Astrocyte of the spinal cord (primary cell): ENCODE measurements at places on chromosomes 5 and 9.

- DNase-seq, result no peak
These were observed 8.9 kb downstream of the SRP19 start for GRCh38 chr5:112869948-112870347.

DNA sequence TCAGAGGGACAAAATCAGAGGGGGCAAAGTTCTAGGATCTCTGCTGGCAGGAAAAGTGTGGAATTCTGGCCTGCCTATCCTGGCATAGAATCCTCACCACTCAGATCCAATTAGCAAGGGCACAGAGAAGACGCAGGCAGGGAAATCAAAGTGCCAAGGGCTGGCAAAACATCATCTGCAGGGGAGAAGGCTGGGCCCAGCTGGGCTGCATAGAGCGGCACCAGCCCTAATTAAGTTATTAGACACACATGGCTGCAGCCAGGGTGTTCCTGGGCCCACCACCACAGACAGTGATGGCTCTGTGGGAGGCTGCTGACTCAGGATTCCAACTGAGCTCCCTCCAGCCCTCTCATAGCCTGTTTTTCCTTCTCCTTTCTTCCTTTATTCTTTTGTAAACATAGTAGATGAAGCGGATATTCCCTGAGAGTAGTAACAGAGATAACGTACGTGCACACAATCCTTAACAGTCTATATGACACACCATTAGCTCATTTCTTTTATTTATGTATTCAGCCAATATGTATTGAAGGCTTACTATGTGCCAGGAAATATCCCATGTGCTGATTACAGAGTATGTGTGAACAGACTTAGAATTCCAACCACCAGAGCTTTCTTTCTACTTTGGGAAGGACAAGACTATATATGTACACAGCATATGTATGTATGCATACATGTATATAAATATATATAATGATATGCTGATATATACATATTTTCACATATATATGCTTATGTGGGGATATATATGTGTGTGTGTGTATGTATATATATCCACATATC lies 236.1 kb downstream of the ASTN2 start:
- DNase-seq, result peak; percentile 66

GRCh38 chr5:34452170-34452828 lies 203.8 kb upstream of the RAI14 start:
- peak; percentile 38 for DNase-seq

DNA sequence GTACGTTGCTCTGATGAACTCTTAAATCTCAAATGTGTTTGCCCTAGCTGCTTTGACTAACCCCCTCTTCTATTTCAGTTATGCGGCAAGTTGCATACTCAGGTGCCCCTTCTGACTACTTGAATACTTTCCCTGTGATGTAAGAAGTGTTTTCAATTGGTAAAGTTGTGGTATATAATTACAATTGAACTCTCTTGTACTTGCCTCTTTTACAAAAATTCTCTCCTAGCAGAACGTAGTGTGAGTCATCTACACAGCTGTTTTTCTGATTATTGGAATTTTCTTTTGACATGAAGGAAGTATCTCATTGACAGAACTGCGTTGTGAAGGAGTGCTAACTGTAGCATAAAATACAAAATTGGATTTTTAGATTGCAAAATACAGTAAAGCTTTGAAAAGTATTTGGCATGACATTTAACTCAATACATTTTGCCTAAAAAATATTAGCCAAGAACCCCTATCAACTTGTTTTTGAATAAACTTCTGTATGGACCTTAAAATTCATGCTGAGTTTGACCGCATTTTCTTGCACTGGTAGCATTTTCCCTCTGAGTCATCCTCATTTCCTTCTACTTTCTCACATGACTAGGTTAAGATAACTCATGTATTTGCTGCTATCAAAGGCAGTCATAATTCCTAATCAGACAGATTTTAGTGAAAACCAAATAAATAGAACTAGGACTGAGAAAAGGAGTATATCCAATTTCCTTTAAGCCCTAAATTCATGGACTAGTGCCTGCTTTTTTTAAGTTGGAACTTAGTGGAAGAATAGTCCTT lies 6.3 kb downstream of the CRHBP start:
- peak; percentile 91 for DNase-seq

GRCh38 chr5:35826056-35826455 lies 30.6 kb upstream of the IL7R start:
- DNase-seq, result no peak

GRCh38 chr5:58752104-58752503 lies 169.2 kb downstream of the RAB3C start:
- no peak for DNase-seq

DNA sequence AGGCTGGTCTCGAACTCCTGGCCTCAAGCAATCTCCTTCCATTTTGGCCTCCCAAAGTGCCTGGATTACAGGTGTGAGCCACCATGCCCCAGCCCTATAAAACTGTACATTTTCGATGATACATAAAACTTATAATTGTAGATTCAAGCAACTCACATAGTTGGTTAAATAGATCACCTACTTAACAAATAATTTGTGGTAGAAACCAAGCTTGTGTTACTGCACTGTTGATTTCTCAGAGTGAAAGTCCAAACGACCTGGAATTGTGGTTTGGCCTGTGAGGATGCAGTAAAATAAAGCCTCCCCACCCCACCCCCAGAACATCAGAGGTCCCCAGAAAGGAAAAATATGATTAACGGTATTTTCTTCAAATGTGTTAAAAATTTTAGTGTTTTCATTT lies 92.7 kb downstream of the TRIO start:
- no peak for DNase-seq

- DNase-seq, result no peak
These were observed 18.3 kb upstream of the CD180 start for GRCh38 chr5:67214707-67215447.

- DNase-seq, result no peak
These were observed 8.2 kb upstream of the SLC46A2 start for GRCh38 chr9:112898872-112899311.

DNA sequence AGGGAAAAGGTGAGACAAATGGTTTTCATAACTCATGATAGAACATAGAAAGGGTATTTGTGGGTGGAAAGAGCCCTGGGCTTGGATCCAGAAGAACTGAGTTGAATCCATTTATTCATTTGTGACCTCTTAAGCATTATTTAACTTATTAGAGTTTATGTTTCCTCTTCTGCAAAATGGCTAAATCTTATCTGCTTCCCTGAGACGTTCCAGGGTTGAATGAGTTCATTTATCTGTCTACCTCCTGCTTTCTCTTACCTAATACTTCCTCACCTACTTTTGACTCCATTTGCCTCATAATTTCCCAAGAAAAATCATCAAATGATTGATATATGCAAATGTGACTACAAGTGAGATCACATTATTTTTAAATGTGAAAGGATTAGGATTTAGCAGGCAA lies 152.7 kb upstream of the GAS1 start:
- DNase-seq, result no peak

- DNase-seq, result no peak
These were observed 32.7 kb upstream of the CDKN2B start for GRCh38 chr9:22041775-22042174.

DNA sequence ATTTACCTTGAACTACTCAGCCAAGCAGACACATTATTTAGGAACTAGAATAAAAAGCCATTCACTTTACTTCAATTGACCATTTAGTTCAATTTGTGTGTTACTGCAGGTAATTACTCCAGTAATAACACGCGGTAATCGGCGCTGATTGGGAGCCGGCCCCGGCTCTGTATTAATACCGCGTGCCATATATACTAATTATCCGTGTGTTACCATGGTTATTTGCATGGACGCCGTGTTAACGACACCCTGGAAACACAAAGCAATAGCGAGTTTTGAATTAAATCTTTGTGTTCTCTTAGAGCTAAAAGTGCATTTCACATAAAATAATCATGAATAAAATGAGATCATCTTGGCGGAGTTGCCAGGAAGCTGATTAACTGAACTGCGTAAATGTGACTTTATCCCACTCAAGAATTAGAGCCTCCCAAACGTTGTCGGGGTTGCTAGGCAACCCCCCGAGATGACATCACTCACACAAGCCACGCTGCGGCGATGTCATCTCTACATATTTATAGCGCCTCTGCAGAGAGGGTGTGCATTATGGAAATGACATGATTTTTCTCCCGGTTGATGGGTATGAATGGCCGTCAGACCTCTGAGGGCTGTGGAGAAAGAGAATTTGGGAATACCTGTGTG lies 41.4 kb upstream of the RNU6ATAC start:
- peak; percentile 80 for DNase-seq

DNA sequence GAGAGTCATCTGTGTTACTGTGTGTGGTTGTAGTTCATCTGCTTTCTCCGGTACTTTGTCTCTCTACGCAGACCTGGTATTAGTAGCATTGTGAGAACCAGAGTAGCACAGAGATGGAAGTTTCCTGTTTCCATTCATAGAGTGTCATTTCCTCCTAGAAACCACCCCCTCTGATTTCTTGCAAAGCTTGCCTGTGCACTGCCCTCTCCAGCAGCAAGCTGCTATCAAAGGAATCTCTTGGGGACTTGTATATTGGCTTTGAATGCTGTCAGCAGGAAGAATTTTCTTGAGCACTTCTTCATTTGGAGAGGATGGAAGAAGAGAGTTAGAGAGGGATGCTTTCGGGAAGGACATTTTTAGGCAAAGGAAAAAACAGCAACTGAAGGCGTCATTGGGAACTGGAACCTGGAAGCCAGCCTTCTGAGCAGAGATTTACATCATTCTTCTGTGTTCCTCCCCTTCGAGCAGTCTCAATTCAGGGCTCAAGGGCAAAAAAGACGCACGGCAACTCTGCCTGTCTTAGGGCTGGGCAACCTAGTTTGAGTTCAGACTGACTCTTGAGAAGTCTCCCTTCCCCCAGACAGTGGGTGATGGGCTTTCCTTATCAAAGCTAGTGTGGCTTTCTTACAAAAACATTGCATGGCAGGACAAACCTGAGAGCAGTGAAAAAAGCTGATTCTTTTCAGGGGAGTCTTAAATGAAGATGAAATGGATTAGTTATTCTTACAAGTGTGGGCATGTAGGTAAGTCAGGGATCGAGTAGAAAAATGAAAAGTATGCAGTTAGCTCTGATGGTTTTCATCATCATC lies 226.3 kb downstream of the AOPEP start:
- DNase-seq, result no peak

- no peak for DNase-seq
These were observed 18.7 kb downstream of the ADAMTS13 start for GRCh38 chr9:133440874-133441273.
